ENCODE measurements at places on chromosomes 11 and 22. TPM values are rescaled to one million over a fixed set of nuclear protein-coding genes. Genes with fewer than 3 reads are reported as not detected.

GLYAT gene
- not detected for total RNA-seq

DNA sequence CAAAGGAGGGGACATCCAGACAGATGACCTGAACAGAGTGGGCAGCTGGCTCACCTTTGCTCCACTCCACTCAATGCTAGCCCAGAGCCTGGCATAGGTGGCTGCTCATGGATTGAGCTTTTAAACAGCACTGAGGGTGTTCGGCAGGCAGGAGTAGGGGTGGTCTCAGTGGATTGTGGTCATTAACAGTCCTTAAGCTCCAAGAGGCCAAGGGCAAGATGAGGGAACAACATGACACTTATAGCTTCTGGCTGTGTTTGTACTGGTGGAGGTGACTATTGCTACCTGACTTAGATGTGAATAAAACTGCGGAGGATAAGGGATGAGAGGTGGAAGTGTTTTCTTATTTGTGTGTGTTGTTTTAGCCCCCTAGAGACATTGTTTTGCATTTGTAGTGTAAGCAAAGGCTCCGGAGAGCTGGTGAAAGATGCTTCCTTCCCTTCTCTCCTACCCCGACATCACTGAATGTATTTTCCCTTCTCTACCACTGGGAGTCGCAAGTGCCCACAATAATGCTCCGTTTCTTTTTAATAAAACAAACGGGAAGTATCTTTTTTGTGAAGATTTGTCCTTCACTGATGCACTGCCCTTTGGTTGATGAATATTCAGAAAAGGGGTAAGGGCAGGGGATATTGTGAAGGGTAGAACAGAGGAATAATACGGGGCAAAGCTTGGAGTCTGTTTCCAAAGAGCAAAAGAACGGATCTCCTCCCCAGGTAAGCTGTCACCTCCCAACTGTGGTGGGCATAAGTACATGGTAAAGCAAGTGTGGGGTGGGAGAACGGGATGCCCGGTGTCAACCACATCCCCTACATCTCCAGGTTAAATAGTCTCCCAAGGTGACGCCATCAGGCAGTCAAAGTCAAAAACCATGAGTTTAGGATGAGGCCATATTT lies 27.5 kb upstream of the MTNR1B start:
- peak; percentile 10 for DNase-seq

KDM4D gene
- total RNA-seq = 0.26 TPM

TYR gene
- not detected for total RNA-seq

ACR gene
- not detected for total RNA-seq

- DNase-seq = no peak
Measured at GRCh38 chr11:130815097-130815802, 101.0 kb downstream of the SNX19 start.

- DNase-seq = no peak
Measured at GRCh38 chr11:106001304-106002012, 20.6 kb downstream of the MSANTD4 start.

GRCh38 chr11:17988465-17988864 lies 24.4 kb downstream of the SERGEF start:
- no peak for DNase-seq

DNA sequence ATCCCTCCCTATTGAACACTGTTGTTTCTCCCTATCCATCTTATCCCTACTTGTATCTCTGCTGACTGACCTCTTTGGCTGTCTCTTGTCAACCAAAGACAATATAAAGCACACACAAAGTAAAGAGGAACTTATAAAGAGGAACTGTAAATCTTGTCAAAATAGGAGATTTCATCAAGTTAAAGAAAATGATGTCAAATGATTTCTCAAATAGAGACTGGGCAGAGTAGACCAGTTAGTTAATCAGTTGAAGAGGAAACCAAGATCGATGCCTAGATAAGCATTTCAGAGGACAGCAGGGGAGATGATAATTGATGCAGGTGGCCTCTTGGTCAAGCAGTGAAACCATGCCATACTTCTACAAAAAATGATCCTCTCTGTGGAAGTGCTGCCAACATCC lies 22.7 kb downstream of the KCNQ1OT1 start:
- DNase-seq = no peak

- DNase-seq = no peak
Measured at GRCh38 chr11:129223701-129224149, 31.6 kb upstream of the ARHGAP32 start.

SHANK3 gene
- 0.84 TPM for total RNA-seq

MOV10L1 gene
- 2.0 TPM for total RNA-seq

CABP4 gene
- total RNA-seq = not detected

DNA sequence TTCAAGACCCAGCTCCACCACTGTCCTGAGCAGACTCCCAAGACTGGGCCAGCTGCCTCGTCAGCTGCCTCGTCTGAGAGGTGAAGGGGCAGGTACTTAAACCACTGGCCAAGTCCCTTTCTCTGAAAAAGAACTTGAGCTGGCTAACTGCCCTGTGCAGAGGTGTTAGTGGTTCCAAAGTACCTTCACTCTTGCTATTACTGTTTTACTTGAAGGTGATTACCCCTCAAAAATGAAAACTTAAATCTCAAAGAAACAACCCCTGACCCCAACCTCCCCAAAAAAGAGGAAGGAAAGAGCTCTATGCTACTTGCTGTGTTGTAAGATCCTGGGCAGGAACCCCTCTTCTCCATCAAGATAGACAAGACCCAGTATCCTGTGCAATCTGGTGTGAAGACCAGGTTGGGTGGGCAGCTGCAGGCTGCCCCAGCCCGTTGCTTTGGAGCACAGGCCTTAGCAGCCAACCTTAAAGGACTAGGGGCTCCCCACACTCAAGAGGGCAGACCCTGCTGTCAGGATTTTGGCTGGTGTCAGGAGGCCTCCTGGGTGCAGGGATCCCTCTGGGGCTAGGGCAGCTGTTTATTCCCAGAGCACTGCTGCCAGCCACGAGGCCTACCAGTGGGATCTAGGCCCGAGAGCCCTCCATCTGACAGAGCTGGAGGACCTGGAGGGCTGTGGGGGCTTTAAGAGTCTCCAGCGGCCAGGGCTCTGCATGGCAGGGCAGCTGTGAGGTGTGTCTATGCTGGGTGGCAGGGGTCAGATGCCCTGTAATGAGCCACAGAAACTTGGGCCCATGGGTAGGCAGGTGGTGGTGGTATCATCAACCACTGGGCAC lies 13.0 kb downstream of the GUCD1 start:
- DNase-seq = no peak

DNA sequence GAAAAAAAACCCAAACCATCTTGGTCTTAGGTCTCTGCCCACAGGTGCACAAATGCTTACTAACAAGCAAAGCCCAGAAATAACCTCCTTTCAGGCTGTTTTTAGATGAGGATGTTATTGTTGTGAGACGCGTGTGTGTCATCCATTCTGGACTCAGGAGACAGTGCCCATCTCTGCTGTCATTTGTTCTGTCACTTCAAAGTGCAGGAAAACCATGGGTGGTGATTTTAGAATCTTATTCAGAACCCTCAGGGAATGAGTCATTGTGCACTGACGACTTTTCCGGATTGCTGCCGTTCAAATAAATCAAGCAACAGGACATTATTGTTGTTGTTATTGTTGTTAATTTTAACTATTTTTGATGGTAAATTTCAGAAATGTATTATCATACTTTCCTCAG lies 110.3 kb downstream of the LRRC32 start:
- DNase-seq = peak; percentile 70

SYT9 gene
- not detected for total RNA-seq

GRCh38 chr11:119518746-119519730 lies 96.1 kb upstream of the THY1 start:
- peak; percentile 33 for DNase-seq

GRCh38 chr11:120028897-120029258 lies 109.0 kb downstream of the TRIM29 start:
- DNase-seq = no peak

- DNase-seq = peak; percentile 9
Measured at GRCh38 chr22:29524442-29525191, 28.9 kb downstream of the THOC5 start.

DNA sequence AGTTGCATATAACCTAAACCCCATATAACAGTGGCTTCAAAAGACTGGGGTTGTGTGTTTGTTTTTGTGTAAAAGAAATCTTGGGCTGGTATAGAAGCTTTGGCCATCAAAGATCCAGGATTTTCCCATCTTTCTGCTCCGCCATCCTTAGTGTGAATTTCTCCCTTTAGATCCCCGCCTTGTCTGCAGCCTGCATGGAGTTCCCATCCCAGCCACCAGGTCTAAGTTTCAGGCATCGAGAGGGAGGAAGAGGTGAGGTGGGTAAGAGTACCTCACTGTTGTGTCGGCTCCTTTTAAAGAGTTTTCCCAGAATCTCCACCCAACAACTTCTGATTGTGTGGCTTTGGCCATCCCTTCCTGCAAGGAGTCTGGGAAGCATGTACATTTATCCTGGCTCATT lies 195.5 kb upstream of the SORL1-AS1 start:
- DNase-seq = no peak

RAG1 gene
- total RNA-seq = 0.34 TPM

- DNase-seq = no peak
Measured at GRCh38 chr11:83007909-83008580, 63.7 kb downstream of the RAB30 start.

DNA sequence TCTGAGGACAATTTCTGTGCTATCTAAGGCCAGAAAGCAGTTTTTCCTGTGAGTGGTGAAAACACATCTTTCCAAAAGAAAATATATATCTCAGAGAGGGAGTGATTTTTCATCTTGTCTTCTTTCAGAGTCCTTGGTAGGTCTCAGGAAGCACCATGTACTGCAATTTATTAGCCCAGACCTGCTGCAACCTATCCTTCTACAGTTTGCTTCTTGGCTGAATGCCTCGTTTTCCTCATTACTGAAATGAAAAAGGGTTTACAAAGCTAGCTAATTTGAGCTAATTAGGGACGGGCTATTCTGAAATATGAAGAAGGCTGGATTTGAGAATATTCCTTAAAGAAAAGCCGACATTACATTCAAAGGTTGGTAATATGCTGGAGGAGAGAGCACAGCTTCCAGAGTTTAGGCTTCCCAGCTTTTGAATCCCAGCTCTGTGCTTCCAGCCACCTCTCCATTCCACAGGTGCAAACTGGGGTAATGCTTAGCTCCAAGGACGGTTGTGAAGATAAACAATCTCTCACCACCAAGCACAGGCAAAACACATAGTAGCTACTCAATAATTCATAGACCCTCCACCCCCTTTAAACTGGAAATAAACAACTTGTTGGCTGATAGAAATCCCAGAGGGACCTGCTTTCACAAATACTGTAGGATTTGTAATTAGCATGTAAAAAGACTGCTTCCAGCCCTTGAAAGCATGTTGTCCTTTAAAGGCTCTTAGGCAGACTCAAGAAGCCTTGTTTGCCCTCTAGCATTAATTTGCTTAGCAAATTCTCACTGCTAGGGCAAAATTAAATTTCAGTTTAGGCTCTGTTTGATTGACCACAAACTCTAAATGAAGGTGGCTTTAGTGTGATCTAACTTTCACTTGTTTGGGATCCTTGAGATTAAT lies 24.5 kb upstream of the SESN3 start:
- no peak for DNase-seq

PACSIN3 gene
- total RNA-seq = 32.2 TPM

DNA sequence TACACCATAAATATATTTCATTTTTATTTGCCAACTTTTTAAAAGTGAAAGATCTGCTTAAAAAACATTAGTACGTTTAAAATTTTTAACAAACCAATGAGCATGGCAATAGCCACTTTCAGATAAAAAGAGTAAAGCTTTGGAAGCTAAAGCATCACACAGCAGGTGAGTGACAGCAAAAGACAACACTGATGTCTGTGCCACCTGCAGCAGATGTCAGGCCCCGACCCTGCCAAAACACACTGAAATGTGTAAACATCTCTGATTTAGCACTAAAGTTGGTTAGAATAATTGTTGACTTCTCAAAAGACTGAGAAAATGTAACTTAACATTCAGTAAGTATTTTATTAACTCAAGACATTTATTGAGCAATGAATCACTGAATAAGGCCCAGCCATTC lies 232.9 kb downstream of the DLG2 start:
- no peak for DNase-seq

IRAG1 gene
- not detected for total RNA-seq

PTS gene
- total RNA-seq = 33.0 TPM
